ENCODE measurements at places on chromosomes 3 and 15.

- no peak for DNase-seq
These were observed 152.6 kb upstream of the TPM1 start for GRCh38 chr15:62889734-62890505.

DNA sequence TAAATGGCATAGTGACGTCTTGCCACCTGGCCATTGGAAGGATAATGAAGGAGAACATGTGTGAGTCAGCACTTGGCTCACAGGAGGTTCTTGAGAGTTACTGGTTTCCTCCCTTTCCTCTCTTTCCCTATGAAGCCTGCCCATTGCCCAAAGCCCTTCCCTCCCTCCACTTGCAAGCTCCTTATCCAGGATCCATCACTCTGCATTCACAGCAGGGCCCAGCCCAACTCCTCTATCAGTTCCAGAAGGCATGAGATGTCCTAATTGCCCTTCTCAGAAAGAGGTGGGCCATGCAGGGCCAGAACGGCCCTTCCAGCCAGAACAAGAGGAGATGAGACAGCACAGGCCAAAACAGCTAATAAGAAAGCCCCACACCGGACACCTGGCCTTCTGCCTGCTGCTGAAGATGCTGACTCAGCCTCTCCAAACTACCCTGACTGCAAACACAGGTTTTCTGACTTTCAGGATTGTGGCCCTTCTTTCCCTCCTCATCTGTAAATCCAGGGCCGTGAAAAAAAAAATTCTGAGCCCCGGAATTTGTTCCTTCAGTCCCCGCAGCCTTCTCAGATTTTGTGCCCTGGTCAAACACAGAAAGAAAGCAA, 29.7 kb downstream of the HAPLN3 start:
- no peak for DNase-seq

GRCh38 chr3:129276385-129276784, 2.3 kb upstream of the HMCES start:
- DNase-seq, result no peak

GRCh38 chr3:114758831-114759699, 388.0 kb downstream of the ZBTB20 start:
- DNase-seq, result no peak

DNA sequence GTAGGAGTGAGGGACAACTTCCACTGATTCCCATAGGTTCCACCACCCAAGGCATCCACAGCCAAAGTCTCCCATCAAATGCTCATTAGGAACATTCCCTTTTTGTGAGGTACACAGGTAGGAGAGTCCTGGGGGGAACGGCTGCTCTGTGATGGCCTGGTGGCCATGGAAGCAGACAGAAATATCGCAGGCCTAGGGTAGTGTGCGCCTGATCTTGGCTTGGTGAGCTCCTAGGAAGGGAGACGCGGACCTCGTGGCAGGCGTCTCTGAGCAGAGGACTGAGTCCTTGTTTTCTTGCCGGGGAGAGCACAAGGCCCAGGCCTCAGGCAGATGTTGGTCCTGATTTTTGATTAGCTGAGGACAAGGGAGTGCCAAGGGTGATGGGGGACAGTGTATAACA, 99.5 kb downstream of the SNRPN start:
- DNase-seq, result no peak

GRCh38 chr3:33218446-33219174, at the start of gene SUSD5:
Gene SUSD5, minus strand, starts transcription at chr3:33218810. Its CDS starts 13 bp downstream, at chr3:33218797.
- no peak for DNase-seq

- no peak for DNase-seq
These were observed 522.2 kb downstream of the ROBO2 start for GRCh38 chr3:77562089-77562488.

GRCh38 chr15:95922431-95922830, 408.1 kb upstream of the NR2F2 start:
- no peak for DNase-seq

GRCh38 chr3:76206346-76206745, 421.0 kb upstream of the ZNF717 start:
- no peak for DNase-seq

- no peak for DNase-seq
These were observed 92.9 kb upstream of the GK5 start for GRCh38 chr3:142318331-142318730.

- DNase-seq, result no peak
These were observed 152.0 kb downstream of the WNT7A start for GRCh38 chr3:13727890-13728289.

- no peak for DNase-seq
These were observed 324.0 kb upstream of the SLCO3A1 start for GRCh38 chr15:91529534-91529933.

- no peak for DNase-seq
These were observed 226.6 kb downstream of the ADAMTS17 start for GRCh38 chr15:100115066-100115710.

DNA sequence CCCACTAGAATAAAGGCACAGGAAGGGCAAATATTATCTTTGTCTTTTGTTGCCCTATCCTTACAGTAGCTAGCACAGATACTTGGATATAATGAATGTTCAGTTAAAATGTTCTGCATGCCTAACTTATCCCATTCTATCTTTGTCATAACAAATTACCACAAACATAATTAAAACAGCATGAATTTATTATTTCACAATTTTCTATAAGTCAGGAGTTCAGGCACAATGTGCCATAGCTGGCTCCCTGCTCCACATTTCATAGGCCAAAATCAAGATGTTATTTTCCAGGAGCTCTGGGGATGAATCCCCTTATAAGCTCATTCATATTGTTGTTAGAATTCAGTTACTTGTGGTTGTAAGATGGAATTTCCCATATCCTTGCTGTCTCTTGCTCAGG, 975.5 kb downstream of the IGSF11 start:
- DNase-seq, result no peak

GRCh38 chr3:172568701-172569100, 45.5 kb upstream of the TNFSF10 start:
- no peak for DNase-seq

- no peak for DNase-seq
These were observed 490.5 kb upstream of the NR2F2 start for GRCh38 chr15:95840004-95840403.

GRCh38 chr3:157117875-157118654, 41.9 kb downstream of the CCNL1 start:
- DNase-seq, result no peak

GRCh38 chr3:126936853-126937425, 46.0 kb upstream of the PLXNA1 start:
- DNase-seq, result no peak
